Stimulated activated CD4-positive, alpha-beta T cell treated with anti-CD3 and anti-CD28 coated beads, Interleukin-1b, Interleukin-23, amount 100 ng/mL, for 1 hour (primary cell): ENCODE measurements at places on chromosomes 7 and 10.

DNA sequence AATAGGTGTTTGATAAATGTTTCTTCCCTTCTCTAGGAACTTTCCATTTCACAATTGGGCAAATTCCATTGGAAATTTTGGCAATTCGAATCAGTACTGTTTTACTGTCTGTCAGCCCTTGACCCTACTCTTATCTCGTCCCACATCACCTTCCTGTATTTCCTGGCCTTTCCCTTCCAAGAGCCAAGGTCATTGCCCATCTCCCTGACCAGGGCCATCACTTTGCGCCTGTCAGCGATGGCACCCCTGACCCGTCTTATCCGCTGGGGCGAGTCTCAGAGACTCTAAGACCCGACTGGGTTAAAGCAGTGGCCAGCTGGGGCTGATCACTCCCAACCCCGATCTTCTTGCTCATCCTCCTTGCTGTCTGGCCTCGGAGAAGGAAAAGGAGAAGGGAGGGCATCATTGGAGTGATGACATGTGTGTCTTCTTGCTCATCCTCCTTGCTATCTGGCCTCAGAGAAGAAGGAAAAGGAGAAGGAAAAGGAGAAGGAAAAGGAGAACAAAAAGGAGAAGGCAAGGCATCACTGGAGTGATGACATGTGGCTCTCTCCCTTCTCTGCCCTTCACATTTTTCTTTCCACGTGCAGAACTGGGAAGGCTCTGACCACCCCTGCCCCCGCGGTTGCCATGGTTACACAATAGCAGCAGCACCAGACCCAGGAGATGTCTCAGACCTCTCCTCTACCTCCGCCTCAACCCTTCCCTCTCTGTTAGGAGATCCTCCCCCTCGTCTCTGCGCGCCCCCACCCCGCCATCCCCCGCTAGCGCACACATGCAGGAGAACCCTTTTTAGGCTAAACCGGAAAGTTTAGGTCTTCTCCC, 2.0 kb downstream of the SEMA3D start:
- DNase-seq, result no peak

GRCh38 chr7:35533902-35534301, 161.0 kb downstream of the HERPUD2 start:
- no peak for DNase-seq

- no peak for DNase-seq
Measured at GRCh38 chr10:58282615-58283014, 13.7 kb downstream of the CISD1 start.

- no peak for DNase-seq
Measured at GRCh38 chr10:95467162-95467599, 94.0 kb downstream of the SORBS1 start.

DNA sequence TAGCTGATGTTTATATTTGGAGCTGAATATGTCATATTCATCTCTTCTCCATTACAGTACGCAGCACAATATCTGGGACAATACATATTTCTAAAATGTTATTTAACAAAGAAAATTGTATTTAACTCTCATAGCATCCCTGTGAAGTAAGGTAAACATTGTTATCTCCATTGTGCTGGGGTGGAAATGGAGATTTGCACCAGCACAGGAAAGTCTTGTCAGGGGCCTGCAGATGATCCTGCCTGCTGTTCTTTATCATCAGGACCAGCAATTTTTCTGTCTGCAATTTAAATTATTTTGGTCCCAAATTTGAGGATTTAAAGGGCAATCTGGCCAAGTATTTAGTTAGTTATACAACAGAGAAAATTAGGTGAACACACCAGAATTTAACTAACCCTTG, 144.4 kb downstream of the CPED1 start:
- DNase-seq, result no peak

DNA sequence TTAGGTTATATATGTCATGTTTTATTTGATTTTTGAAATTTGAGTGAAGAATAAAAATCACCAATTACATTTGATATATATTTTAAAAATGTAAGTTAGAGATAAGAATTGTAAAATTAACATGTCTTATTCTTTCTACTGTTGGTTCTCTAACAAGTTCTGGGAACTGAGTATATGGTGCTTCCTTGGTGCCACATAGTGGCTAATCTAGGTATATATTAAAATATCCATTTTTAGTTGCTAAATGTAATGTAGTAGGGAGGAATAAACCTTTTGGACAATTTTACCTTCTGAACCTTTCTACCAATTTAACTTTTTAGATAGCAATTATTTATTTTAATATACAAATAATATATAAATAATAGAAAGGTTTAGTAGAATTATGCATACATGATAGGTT, 17.5 kb downstream of the CFAP69 start:
- no peak for DNase-seq
